ENCODE measurements at places on chromosomes 2 and 18.

DNA sequence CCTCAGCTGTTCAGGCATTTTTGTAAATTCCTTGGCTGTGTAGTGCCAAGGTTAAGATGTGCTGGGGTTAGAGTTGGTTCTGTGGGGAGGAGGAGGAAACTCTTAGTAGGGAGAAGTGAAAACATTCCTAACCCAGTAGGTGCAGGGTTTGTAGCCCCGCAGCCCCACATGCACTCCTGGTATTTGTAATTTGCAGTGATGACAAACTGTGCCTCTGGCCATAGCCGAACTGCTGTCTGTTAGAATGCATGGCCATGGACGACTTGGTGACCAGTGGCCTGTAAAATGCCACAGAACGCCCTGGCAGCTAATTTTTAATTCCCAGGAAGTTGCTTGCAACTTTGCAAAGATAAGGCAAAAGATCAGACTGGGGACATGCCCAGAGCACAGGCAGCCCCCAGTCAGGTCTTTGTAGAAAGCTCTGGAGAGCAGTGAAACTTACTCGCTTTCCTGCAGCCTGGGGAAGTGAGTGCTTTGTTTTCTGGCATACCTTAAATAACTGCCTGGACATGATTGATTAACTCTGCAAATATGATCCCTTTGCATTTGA is 38.4 kb downstream of the LYPD6B start:
- no peak for DNase-seq

GRCh38 chr18:3998698-3999333 is 456.3 kb downstream of the DLGAP1 start:
- DNase-seq = no peak

DNA sequence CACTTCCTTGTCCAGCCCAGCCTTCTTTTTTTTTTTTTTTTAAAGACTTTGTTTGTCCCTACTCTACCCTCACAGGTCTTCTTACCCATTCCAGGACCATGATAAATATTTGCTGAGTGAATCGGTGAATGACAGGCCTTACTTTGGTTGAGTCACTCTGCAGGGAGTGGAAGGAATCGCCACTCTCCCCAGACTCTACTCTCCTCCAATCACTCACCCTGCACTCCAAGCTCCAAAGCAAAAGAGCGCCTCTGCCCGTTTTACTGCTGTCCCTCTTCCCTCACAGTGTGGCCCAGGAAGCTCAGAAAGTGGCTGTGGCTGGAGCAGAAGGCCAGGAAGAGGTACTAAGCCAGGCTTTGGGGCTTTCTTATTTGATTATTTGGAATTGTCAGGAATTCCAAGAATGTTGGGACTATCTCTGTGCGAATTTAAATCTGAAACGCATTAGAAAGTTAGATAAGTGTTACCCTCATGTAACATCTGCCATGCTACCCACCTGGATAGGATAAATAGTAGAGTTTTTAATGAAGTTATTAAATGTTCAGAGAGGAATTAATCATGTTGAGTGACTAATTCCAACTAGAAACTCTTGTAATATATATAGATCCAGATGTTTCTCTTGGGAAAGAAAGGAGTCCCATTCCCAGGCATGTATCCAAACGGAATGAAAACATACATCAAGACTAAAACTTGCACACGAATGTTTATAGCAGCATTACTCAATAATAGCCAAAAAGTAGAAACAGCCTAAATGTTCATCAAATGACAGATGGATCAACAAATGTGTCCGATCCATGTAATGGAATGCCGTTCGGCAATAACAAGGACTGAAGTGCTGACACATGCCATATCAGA is 43.0 kb upstream of the CHMP1B start:
- no peak for DNase-seq

DNA sequence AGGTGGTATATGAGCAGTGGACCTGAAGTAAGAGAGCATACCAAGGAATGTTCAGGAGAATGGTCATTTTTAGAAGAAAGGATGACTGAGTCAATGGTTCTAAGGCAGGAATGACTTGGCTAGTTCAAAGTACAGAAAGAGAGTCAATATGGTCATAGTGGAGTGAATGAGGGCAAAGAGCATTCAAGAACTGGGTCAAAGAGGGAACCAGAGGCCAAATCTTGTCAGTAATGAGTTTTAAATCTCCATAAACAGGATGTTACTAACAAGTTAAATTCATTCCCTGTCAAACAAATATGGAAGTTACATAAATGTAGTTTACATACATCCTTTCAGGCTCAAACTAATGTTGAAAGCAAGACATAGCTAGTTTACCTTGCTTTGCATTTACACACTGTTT is 16.1 kb downstream of the CALCRL start:
- DNase-seq = no peak

DNA sequence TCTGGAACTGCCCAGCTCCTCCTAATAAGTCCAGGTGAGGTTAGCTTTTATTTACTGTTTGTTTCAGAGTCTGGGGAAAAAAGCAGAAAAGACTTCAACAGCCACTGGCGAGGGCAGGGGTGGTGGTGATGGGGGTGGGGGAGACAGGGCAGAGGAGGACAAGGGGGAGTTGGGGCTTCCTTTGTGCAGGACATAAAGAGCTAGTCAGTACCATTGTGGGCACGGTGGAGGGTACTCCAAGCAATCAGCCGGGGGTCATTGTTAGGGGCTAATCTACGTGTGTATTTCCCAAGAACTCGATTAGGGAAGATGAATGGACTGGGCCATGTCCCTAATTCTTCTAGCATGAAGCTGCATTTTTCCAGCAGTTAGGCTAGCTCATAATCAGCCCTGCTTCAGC is 2.8 kb upstream of the RAX start:
- no peak for DNase-seq

DNA sequence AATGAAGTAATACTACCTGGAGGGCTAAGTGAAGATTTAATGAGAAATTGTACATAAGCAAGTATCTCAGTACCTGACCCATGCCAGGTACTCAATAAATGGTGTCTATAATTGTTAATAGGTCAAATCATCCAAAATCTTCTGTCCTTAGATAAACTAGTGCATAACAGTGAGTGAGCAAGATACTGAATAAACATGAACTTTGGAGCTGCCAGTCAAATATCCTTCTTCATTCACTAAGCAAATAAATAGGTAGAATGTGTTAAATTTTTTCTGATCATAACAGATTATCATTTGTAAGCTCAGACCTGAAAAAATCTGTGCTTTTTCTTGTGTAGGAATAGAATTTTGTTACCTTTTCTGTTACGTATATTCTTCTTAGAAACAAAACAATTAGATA is 39.6 kb downstream of the RAB3GAP1 start:
- no peak for DNase-seq

DNA sequence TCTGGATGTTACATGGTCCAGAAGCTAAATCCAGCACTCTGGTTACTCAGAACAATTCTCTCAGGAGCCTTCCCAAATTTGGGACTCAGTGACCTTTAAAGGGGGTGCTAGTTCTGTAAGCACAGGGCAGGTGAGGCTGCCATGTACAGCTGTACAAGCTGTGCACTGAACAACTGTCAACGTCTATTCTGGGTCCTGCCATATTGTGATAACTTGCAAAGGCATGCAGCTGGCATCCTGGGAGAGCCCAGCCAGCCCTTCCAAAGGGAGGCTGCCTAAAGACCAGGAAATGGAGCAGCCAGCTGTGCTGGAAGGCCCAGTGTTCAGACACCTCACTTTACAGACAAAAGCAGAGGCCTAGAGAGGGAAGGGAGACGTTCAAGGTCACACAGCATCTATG is 204.8 kb downstream of the KLHL29 start:
- no peak for DNase-seq

- no peak for DNase-seq
Measured at GRCh38 chr18:76503649-76504386, 8.8 kb upstream of the ZNF516 start.

DNA sequence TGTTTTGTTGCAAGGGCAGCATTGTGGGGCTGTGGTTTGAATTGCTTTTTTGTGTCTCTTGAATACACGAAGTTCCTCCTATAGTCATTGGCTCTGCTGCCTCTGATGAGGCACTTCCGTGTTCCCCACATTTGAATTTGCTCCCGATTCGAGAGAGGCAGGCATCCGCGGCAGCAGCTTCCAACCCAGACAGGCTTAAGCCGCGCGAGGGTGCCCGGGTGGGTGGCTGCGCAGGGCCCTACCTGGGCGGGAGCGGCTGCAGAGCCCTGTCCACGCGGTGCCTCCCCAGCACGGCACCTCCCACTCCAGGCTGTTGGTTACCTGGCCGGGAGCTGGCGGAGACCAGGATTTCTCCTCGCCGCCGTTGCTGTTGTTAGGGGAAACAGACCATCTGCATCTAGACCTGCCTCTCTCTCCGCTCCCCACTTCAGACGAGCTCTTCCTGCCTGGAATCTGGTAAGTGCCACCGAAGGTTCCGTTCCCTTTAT is 151.3 kb downstream of the NEDD4L start:
- no peak for DNase-seq

DNA sequence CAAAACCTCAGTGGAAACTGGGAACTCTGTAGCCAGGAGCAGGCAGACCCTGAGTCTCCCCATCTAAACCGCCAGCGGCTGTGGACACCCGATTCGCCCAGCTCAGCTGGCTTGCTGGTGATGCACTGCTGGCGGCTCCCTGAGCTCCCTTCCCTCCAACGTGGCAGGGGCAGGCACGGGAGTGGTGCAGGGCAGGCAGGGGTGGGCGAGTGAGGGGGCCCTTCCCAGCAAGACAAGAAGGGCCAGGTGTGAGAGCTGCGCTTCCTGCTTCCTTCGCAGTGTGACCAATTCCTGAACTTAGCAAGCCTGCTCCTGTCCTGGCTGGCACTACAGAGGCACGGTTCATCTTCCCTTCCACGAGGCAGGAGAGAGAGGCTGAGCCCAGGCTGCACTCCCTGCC is 12.3 kb upstream of the SEMA4C start:
- DNase-seq = no peak

DNA sequence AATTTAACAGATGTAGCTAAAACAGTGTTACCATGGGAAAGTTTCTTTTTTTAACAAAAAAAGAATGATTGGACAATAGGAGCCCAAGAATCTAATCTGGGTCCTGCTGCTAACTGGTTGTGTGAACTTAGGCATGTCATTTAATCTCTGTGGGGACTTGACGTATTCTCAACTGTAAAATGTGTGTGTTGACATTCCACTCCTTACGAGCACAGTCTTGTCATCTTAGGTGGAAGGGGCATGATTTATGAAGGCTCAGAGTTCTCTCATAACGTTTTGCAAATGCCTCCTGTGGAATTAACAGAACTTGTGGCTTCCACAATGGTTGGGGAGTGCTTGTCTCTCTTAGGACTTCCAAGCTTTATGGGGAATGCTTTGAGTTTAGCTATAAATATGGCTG is 125.9 kb upstream of the SATB2 start:
- no peak for DNase-seq

DNA sequence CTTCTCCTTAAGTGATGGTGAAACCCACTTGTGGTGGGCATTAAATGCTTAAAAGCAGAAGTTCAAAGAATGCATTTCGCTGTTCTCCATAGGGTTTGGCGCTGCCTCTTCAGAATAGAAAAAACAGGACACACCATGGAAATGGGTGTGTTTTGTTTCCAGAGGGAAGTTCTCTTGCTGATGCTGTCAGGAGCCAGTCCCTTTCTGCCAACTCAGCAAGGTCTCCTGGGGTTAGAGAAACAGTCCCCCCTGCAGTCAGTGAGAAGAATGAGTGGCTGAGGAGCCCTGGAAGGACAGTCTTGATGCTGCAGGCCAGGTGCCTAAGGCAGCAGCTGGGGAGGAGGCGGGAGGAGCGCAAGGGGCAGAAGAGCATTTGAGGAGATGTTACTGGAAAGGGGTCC is 37.8 kb upstream of the ASAP2 start:
- no peak for DNase-seq

DNA sequence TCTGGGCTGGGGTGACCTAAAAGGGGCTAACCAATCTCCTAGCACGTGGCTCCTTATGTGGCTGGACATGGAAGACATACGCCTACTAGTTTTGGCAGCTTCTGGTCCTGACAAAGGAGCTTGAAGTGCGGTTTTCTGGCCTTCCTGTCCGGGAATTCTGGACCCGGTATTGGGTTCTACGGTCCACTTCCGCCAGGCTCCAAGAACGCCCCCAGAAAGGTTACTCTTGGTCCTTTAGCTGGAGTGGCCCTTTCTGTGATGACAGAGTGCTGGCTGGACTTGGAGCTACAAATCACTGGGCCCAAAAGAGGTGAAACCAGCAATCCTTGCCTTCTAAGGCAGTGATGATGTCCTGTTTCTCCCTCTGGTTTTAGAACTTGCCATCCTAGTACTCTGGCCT is 164.2 kb upstream of the EPAS1 start:
- DNase-seq = no peak

GRCh38 chr18:24428709-24429108 is 2.2 kb downstream of the IMPACT start:
- no peak for DNase-seq

DNA sequence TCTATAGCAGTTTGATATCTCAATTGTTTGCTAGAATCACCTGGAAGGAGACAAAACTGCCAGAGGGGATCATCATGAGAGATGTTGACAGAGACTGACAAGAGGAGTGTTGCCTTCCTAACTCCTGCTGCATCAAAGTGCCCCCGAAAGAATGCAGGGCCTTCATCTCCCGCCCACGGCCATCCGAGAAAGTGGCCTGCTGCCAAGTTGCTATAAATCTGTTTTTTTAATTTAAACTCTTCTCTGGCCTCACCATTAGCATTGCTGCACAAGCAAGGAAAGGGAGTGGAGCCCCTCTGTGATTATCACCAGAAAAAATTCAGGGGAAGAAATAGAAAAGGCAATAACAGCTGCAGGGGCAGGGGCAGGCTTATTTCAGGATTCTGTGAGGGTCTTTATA is 238.1 kb upstream of the EPHA4 start:
- DNase-seq = no peak

DNA sequence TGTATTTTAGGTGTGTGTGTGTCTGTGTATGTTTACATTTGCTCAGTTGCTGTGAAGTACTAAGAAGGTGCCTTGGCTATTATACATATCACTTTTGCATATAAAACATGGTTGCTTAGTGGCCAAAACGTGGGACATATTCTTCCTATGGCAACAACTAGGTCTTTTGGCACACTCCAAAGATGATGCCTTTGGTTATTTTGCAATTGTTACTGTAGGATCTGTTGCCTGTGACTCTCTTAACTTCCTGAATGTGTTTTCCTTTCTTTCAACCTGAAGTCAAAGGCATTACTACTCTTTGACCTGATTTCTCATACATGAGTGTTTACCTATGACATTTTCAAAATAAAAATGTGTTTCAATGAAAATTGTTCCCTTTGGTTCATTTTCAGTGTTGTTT is 160.5 kb downstream of the UBE2E3 start:
- DNase-seq = no peak

- no peak for DNase-seq
Measured at GRCh38 chr2:157838442-157839161, 37.5 kb downstream of the ACVR1 start.

Measured in stimulated activated CD8-positive, alpha-beta memory T cell treated with anti-CD3 and anti-CD28 coated beads, Interleukin-7, amount 100 ng/mL, for 24 hours (primary cell).